ENCODE measurements at places on chromosomes 16 and 17.

- no peak for DNase-seq
Measured at GRCh38 chr17:63136369-63137012, 170.5 kb downstream of the TANC2 start.

DNA sequence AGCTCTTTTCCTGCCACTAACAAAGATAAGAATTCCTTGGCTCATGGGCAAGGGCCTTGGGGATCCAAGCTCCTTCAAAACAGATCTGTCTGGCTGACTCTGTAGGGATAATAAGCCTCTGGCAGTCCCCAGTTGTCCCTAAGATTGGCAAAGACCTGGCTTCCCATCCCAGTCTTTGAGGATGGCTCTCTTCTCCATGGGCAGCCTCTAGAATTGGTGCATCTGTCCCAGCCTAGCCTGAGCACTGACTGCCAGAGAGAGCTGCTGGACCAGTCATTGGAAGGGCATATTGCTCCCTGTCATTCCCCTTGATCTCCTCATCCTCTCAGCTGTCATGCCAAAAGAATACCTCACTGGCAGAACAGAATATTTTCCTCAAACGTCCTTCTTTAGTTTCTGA, 13.2 kb upstream of the CUEDC1 start:
- DNase-seq = no peak

- DNase-seq = peak; percentile 56
Measured at GRCh38 chr17:81295676-81296381, 722 bp upstream of the SLC38A10 start.

GRCh38 chr17:57744195-57745170, 616 bp downstream of the CCDC182 start:
- DNase-seq = no peak

DNA sequence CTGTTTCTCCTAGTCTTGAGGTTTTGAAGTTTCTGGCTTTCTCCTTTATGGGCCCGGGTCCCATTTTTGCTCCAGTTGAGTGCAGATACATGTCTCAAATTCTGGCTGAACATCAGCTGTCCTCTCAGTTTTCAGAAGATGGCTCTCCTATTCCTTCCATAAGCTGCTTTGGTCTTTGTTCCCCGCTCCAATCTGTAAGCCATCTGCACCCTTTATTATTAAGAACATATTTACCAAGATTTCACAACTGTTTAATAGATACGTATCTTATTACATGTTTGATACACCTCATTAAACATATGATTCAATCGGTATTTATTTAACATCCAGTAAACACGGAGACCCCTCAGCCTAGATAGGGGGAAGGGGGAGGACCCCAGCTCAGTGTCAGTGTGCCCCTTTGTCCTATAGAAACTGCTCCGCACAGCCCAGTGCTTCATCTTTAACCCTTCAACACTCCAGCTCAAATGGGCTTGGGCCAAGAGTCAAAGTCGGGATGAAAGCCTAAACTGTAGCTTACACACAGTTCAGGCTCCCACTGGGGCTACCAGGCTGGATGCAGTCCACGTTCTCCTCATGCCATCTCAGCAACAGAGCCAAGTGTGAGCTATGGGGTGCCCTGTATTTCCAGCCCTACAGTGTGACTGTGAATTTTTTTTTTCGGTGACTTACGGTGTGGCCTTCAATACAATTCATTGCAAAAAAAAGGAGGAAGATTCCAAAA, 166.0 kb upstream of the ZFHX3 start:
- no peak for DNase-seq

DNA sequence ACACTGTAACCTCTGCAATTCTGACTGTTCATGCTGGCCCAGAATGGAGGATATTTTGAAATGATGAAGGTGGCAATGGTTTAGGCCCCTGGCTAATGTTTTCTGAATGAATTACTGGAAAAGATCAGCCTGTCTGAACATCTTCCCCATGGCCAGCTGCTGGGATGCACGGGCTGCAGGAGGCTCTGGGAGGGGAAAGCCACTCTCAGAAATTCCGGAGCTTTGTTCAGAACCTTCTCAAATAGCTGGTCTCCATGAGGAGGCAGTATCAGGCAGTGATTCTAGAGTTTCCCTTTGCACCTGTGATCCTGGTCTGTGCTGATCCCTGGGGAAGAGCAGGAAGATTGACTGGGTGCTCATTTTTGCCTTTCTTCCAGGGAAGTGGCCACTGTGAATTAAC, 5.0 kb downstream of the SLC6A2 start:
- no peak for DNase-seq

DNA sequence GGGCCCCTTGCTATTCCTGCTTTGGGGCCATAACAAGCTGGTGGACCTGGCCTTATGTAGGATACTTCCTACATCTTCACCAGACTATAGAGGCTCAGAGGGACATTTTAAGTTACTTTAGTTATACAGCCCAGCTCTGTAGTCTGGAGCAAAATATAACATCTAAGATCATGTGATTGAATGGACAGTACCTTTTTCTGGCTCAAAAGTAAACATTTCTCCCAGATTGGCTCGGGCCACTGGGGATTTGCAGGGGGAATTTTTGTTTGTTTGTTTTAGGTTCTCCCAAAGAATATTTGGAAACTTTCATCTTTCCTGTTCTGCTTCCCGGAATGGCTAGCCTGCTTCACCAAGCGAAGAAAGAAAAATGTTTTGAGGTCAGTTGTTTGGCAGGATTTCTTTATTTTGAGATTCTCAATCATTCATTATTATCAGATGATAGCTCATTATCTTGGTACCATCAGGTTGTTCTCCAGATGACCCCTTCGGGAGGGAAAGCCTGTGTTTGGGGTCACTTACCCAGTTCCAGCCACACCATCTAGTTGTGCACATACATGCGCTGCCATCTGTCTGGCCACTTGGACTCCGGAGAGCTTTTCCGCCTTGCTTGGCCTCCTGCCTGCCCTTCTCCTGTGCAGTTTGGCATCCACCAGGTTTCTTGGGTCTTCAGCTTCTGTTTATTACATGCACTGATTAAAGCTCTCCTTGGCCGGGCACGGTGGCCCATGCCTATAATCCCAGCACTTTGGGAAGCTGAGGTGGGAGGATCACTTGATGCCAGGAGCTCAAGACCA, 17.2 kb downstream of the IQCK start:
- DNase-seq = no peak

DNA sequence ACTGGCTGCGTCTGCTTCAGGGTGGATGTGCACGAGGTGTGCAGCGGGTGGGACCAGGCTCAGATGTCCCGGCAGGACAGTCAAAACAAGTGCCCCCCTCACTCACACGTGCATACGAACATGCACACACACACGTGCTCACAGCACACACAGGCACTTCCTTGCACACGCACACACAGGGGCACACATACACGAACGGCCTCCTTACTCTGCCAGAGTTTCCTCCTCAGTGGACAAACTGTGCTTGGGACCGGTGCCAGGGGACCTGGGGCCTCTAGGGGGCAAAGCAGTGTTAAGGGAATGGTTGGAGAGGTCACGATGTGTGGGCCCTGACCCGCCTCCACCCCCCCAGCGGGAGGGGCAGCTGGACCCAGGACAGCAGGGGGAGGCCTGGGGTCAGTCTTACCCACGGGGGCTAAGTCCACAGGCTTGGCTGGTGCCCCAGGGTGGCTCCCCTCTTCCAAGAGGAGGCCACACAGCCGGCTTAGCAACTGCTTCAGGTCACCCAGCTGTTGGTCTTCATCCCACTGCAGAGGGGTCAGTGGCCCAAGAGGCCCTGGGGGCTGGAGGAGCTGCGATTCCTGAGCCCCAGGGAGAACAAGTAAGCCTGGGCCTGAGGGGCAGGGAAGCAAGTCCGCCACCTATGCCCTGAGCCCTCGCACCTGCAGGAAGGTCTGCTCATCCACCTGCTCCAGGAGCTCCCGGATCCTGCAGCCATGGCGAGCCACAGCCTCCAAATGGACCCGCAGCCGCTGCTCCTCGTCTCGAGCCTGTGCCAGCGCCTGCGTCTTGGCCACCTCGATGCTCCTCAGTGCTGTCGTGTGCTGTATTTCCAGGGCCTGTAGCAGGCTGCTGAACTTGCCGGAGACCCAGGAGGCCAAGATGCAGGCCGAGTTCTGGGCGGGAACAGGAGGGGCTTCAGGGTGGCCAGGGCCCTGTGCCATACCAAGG, 4.9 kb downstream of the TRIM65 start:
- no peak for DNase-seq

GRCh38 chr16:83952587-83952939, 477 bp upstream of the OSGIN1 start:
- no peak for DNase-seq

DNA sequence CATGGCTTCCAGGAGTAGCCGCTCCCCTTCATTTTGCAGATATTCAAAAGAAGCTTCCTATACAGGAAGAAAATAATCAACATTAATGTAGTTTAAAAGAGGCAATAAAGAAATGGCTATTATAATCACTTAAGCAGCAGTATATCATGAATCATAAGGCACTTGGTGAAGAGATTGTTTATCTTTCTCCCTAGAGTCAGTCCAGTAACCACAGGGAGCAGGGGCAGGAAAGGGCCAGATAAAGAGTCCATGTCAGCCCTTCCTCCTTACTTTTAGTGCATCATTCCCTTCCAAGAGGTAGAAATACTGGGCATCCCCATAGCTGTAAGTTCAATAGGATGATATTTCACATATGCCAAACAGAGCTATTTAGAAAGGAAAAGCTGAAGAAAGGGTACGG, 184.6 kb upstream of the C17orf78 start:
- no peak for DNase-seq

DNA sequence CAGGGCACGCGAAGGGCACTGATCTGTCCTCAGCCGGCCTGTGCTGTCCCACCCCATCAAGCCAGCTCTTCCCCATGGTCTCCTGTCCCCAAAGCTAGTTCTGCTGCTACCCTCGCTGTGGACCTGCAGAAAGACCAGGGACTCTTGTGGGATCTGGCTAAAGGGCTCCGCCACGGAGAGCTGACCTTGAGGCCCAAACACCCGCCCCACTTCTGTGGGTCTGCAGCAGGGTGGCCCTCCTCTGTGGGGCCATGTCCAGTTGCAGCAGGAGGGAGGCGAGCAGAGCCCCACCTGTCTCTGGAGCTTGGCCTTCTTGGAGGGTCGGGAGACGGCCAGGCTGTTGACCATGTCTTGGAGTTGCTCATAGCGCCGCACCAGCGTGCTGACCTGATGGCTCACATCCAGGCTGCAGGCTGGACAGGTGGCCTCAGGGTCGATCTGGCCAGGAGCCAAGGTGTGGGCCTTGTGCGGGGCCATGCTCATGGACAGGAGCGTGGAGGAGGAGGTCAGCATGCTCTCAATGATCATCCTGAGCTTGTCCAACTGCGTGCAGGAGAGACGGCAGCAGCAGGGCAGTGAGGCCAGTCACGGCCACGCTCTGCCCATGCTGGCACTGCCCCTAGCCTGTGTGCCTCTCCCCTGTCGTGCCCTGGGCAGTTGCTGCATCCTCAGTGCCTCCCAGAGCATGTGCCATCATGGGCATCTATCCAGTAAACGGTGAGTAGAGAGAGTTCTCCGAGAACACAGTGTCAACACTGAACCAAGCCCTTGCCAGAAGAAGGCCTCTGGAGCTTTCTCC, 16.6 kb downstream of the UBALD2 start:
- DNase-seq = no peak

DNA sequence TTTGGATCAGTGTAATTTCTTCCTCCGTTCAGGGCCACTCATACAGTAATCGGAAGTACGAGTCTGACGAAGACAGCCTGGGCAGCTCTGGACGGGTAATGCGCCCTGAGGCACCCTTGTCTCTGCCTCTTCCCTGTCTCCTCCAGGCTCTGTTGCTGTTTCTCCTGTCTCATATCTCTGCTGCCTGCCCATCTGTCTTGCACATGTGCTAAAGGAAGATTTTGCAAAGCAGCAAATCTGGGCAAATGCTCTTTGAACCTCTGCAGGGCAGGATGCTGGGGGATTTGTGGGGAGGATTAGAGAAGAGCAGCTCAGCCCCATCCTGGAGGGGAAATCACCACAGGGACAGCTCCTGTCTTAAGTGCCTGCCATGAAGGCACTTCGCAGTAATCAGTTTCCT, 32.4 kb upstream of the POLR3E start:
- DNase-seq = no peak

DNA sequence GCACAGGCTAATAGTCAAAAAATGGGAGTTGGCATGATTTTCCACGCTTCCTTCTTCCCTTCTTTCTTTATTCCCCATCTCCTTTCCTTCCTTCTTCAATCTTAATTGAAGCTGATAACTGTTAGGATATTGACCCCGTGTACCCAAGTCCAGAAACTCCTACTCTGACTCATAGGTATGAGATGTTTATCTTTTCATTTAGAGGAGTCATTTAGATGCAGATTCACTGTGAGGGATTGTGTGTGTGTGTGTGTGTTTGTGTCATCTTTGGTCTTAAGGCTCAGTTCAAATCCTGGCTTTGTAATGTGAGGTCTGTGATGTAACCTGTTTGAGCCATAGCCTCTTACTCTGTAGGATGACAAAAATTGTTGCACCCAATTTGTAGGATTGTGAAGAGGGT, 332.0 kb upstream of the MAF start:
- no peak for DNase-seq

GRCh38 chr16:66902648-66903543, 15.8 kb downstream of the CDH16 start:
- no peak for DNase-seq

DNA sequence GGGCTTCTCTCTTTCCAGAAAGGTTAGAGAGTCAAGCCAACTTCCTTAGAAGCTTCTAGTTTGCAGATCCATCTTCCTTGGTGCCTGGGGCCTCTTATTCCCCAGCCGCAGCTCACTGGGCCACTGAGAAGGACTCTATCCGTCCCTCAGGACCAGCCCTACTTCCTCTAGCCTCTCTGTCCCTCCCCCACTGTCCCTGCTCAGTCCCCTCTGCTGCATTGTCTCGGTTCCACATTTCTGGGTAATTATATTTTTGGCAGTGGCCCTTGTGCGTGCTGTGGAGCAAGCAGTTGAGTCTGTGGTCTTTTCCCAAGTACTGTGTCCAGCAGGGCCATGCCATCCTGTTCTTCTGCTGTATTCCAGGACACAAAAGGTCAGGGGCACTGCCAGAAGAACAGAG, 17.8 kb downstream of the IRX3 start:
- no peak for DNase-seq

- DNase-seq = no peak
Measured at GRCh38 chr16:50538411-50539052, 9.7 kb upstream of the NKD1 start.

GRCh38 chr16:5482256-5482655, 384.7 kb upstream of the EEF2KMT start:
- DNase-seq = no peak

DNA sequence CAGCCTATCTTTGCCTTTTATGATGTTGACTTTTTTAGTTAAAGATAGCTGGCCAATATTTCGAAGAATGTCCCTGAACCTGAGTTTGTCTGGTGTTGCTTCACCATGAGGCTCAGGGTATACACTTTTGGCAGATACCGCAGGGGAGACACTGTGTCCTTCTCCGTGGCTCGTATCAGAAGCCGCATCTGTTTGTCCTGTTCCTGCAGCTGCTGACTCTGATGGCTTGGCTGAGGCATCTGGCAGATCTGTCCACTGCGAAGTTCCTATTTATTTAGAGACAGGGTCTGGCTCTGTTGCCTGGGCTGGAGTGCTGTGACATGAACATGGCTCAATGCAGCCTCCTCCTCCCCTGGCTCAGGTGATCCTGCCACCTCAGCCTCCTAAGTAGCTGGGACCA, 93.5 kb downstream of the CRISPLD2 start:
- no peak for DNase-seq

Data from COR-L47 (cell line).